ENCODE measurements at places on chromosomes 6 and 20. TPM values are rescaled to one million over a fixed set of nuclear protein-coding genes. Genes with fewer than 3 reads are reported as not detected.

DNA sequence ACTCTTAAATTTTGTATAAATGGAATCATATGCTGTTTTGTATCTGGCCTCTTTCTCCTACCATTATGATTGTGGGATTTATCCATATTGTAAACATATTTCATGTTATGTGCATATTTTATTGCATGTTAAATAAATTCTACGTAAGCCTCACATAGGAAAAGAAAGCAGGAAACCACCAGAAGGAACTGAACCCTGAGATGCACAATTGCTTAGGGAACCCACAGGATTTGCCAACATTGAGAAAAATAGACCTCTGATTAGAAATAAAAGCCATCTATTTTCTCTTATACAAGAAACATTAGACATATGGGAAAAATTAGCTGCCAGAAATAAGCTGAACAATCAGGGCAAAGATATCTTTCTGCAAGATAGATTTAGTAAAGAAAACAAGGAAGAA lies 111.2 kb upstream of the CARMIL1 start:
- no peak for DNase-seq

- no peak for DNase-seq
Observed at GRCh38 chr6:44679438-44680201, 292.1 kb downstream of the CDC5L start.

Gene TAAR9
- polyA plus RNA-seq = not detected

Gene PGC
- 0.16 TPM for polyA plus RNA-seq

GRCh38 chr6:133802861-133803260 lies 86.1 kb upstream of the TCF21 start:
- DNase-seq = no peak

- no peak for DNase-seq
Observed at GRCh38 chr6:104421650-104422049, 438.1 kb downstream of the HACE1 start.

Gene TDRD6
- polyA plus RNA-seq = 3.8 TPM

GRCh38 chr6:158083455-158084325 lies 84.4 kb downstream of the SERAC1 start:
- no peak for DNase-seq

Measured in renal pelvis (tissue), 12 donors.